ENCODE measurements at places on chromosomes 11 and 22. TPM values are rescaled to one million over a fixed set of nuclear protein-coding genes. Genes with fewer than 3 reads are reported as not detected.

DNA sequence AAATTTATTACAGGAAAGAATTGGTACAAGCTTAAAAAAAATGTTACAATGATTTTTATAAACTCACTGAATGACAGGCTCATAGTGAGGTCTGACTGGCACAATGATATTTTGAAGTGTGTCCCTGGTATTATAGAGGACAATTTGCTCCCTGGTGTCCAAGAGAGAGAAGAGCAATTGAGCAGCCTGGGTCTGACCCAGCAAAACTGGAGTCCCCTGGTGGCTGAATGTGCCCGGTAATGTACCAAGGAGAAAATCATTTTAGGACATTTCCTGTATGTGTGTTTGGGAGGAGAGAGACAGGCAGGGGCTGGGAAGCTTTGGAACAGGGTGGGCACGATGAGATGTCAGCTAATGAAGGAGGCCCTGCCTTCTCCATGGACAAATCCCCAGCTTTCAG is 125.3 kb downstream of the APOL5 start:
- DNase-seq, result no peak

DNA sequence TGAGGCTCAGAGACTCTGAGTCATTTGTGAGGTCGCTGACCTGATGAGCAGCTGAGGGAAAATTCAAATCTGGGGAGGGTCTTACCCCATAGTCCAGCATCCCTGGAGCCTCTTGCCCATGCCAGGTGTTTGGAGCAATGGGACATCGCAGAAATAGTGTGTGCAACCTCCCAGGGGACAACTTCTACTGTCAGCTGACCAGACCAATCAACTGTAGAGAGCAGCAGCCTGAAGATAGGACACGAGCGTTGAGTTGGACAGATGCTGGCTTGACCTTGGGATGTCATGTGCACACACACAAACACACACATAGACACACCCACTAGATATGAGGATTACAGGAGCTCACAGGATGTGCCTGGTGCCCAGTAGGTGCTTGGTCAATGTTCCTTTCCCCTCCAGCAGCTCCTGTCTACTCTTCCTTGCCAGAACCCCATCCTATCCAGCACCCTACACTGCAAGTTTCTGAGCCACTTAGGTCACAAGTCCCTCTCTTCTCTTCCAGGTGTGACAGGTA is 59.1 kb upstream of the MPEG1 start:
- DNase-seq, result no peak

GRCh38 chr11:110984147-110984546 is 261.4 kb upstream of the POU2AF2 start:
- DNase-seq, result no peak

Gene EMID1
- 9.9 TPM for total RNA-seq

Gene LDHAL6A
- total RNA-seq, result not detected

Gene CNIH2
- not detected for total RNA-seq

Gene ART1
- total RNA-seq, result 2.8 TPM

Gene FAM111B
- 0.30 TPM for total RNA-seq

Gene PGAP2
- total RNA-seq, result 10.0 TPM

Measured in tibial nerve (tissue), 4 donors.